T-helper 2 cell treated with Interferon-gamma antibody and Interleukin-4, amounts not matched to agents 5 μg/mL and 100 μg/mL, for 36 hours (primary cell): ENCODE measurements at places on chromosomes 1 and 21.

GRCh38 chr1:214019499-214019898 lies 31.7 kb downstream of the PROX1 start:
- DNase-seq: no peak

GRCh38 chr21:25925936-25926335 lies 191.2 kb downstream of the GABPA start:
- DNase-seq: no peak

DNA sequence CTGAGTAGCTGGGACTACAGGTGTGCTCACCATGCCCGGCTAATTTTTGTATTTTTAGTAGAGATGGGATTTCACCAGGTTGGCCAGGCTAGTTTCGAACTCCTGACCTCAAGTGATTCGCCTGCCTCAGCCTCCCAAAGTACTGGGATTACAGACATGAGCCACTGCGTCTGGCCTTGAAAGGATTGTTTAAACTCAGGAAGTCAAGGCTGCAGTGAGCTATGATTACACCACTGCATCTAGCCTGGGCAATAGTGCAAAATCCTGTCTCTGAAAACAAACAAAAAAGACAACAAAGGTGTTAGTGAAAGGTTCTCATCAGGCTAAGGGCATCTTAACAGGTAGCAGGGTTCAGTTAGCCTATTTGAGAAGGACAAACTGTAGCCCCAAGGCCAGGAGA lies 14.2 kb upstream of the ZNF496 start:
- no peak for DNase-seq

- DNase-seq: no peak
Measured at GRCh38 chr1:231702804-231703203, 76.2 kb downstream of the DISC1 start.

DNA sequence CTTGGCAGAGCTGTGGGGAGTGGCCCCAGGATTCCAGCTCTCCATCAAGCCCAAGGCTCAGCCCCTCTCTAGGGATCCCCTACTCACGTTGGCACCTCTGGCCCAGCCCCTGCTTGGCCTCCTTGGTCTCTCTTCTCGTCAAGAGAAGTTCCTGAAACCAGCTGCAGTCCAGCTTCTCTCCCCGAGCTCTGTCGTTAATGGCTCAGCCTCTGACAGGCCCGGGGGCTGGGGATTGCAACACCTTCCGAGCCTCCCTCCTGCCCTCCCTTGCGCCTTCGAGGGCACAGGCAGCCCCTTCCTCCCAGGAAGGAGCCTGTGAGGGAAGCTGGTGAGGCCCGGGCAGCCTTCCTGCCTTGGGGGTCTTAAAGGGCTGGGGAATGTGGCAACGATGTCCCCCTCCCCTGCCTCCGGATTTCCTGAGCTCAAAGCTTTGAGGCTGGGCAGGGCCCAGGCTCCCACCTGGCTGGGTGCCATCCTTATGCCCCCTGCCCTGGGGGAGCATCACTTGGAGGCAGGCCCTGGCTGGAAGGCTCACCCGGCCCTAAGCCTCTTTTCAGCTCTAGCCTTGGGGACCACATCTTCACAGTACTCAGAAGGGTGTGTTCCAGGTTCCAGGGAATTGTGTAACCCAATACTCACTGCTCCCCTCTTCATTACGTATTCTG lies at the start of gene CSF3R:
TSS of gene CSF3R (minus strand) at position 190 of the 665 bp plus-strand sequence. CDS start 3,417 bp downstream, outside the sequence.
- DNase-seq: no peak

DNA sequence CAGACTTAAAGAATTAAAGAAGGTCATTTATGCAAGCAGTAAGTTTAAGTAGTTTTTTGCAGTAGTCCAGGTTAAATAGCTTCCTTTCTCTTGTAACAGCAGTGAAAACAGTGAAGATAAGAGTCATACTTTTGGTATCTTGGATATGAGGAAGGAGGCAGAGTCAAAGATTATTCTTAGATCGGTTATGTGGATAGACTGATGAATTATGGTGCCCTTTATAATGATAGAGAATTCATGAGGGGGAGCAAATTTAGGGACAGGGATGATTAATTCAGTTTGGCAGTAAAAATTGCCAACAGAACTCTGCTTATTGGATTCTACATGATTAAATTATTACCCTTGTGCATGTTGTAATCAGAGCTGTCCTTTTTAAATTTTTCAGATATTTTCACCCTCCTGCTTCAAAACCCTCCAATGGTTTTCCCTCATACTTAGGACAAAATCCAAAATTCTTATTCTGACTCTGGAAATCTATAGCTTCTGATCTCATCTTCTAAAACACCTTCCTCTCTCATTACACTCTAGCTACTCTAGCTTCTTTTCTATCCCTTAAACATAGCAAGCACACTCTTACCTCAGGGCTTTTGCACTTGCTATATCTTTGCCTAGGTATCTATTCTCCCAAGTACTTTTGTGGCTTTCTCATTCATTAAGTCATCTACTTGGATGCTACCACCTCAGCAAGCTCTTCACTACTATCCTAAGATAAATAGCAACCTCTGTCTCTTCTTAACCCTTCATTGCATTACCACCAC lies 79.8 kb downstream of the PKN2 start:
- DNase-seq: no peak

DNA sequence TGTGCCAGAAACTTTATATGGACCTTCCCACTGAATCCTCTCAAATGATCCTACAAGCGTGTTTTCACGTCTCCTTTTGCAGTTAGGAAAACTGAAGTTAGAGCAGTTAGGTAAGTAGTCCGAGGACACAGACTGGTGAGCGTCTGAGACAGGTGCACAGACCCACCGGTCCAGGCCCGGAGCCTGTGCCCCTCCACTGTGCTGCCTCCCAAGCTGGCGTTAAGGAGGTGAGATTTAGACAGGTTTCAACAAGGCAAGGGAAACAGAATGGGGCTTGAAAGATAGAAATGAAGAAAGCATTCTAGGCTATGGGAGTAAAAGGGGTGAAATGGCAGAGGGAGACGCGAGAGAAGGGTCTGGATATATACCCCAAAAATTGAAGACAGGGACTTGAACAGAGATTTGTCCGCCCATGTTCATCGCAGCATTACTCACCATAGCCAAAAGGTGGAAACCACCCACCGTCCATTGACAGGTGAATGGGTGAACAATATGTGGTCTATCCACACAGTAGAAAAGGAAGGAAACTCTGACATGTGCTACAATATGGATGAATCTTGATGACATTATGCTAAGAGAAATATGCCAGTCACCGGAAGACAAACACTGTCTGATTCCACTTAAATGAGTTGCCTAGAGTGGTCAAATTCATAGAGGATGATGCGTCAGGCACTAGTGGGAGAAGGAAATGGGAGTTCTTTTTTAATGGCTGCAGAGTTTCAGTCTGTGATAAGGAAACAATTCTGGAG lies 15.7 kb upstream of the PKP1 start:
- DNase-seq: no peak

GRCh38 chr1:35269201-35269988 lies 886 bp downstream of the ZMYM4 start:
- DNase-seq: no peak

GRCh38 chr1:230090194-230090711 lies 23.2 kb downstream of the GALNT2 start:
- no peak for DNase-seq

GRCh38 chr1:81915937-81916336 lies 115.2 kb downstream of the ADGRL2 start:
- no peak for DNase-seq

- no peak for DNase-seq
Measured at GRCh38 chr1:169326956-169327268, 40.7 kb downstream of the NME7 start.

DNA sequence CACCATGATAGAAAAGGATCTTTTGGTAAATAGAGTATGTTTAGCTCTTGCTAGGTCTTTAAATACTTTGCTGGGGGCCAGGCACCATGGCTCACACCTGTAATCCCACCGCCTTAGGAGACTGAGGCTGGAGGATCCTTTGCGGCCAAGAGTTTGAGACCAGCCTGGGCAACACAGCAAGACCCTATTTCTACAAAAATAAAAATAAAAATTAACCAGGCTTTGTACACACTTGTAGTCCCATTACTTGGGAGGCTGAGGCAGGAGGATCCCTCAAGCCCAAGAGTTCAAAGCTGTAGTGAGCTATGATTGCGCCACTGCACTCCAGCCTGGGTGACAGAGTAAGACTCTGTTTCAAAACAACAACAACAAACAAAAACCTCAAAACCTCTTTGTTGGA lies 1.1 kb upstream of the KCNE2 start:
- no peak for DNase-seq

DNA sequence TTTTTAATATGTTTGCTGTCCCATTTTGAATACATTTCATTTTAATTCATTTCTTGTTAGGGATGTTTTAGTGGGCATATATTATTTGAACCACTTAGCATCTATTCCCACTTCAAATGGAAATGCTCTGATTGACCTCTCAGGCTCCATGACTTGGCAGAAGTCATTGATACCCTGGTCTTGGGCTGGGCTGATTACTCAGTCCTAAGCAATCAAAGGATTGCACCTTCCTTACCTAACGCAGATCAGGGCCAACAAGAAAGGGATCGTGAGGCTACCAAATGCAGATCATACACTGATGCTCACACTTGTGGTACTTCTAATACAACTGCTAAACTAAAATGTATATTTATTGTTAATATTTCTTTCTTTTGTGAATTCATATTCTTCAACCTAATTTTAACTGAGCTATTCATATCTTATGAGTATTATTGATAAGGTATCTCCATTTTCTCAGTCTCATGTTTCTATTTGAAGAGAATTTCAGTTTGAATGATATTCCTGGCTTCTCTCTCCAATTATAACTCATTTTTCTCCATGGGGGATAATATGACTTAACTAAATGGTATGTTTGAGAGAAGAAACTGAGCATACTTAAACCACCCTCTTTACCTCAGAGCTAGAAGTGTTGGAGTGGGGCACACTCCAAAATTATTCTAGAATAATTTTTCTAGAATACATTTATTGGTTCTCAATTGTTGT lies 615.5 kb upstream of the ADAMTS5 start:
- DNase-seq: no peak

DNA sequence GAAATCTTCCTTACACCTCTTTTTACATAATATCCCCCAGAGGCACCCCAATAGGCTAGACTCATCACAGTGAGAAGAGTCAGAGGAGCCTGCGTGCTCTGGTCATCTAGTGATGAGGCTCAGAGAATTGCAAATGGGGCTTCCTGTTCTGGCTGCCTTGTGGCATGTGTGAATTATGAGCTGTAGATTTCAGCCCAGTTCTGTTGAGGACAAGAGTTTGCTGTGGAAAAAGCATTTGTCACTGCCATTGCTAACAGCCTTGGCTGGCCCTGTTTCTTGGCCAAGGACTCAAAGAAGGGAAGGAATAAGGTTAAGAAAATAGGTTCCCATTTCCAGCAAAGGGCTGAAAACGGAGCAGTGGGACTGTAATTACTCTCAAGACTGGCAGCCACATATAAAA lies 30.7 kb downstream of the MRAP start:
- DNase-seq: no peak

GRCh38 chr1:29325675-29326074 lies 89.4 kb downstream of the PTPRU start:
- DNase-seq: no peak

DNA sequence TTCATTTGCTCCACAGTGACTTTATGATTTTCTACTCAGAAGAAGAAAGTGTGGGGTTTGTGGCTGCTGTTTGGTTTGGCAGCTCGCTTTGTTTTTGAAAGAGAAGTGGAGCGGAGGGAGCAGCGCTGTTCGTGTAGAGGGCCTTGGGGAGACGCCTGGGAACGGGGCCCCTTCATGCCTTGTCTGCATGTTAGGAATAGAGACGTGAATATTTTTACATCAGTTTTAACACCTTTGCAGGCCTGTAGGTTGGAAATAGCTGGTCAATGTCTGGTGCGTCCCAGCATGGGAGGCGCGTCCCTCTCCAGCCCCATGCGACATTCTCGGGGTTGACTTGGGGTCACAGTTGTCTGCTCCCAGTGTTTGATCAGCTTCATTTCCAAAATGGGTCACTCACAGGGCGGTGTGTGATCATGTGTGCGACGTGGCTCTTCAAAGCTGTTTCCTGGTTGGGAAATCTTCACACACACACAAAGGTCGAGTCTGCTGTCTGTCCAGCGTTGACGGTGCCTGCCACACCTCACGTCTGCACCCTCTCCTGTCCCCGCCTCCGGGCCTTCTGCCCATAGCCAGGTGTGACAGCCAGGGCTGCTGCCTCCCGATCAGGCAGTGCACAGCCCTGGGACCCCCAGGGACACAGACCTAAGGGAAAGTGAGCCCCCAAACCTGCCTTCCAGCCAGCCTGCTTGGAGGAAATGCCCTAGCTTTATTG lies 149.2 kb downstream of the PSMG1 start:
- peak; percentile 15 for DNase-seq

DNA sequence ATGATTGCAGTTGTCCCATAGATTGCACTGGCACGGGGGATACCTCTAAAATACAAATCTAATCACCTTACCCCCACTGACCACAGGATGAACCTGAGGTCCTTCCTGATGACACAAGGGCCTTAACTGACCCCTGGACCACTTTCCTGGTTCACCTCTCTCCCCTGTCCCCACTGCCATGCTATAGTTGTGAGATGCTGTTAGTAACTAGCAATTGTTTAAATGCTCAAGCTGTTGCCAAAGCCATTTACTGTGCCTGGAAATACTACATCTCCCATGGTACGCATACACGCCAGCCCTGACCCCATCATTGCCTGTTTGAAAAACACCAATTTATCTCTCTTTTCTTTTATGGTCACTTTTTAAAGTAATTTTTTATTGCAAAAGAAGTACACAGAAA lies 29.1 kb upstream of the RGS8 start:
- no peak for DNase-seq

GRCh38 chr1:100499194-100499811 lies 38.6 kb upstream of the GPR88 start:
- DNase-seq: no peak

DNA sequence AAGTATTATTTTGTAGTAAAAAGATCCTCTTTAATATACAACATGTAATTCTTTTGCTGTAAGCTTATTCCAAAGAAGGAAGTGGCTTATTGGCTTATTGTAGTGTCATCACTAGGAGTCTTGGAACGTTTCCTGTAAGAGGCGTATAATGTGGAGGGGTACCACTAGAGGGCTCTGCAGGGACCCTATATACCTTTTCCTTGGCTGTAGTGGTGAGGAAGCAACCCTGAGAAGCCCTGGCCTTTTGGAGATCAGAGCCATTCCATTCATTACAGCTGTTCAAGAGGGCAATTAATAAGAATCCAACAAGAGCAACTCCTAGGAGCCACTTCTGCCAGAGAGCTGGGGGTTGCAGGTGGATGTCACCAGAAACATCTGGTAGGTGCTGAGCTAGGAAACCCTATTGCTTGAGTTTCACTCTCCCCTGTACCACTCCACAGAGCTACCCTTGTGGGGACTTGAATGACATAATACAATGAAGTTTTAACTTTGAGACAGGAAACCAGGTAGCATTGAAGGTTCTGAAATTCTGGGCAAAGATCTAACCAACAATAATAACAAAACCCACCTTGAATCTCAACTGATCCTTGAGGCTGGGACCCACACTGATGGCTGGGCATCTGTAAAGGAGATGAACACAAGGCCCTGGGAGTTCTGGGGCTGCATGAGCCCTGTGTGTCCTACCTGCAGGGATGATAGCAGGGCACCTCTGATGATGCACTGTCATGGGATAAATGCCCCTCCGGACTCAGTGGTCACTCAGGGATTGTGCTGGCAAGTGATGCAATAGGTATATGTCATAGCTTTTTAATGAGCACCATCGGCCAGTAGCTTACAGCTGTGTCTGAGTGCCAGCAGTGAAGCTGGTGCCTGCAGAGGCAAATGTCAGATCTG lies 160.2 kb upstream of the COA6 start:
- DNase-seq: no peak

GRCh38 chr1:243831463-243831862 lies 18.6 kb downstream of the AKT3 start:
- DNase-seq: no peak
